ENCODE measurements at places on chromosomes 7 and 10. TPM values are rescaled to one million over a fixed set of nuclear protein-coding genes. Genes with fewer than 3 reads are reported as not detected.
A peak's percentile ranks its signal among the peaks of the same experiment; 100 is the strongest.

GRCh38 chr7:75055155-75055554 is 18.4 kb downstream of the RCC1L start:
- no peak for DNase-seq

DNA sequence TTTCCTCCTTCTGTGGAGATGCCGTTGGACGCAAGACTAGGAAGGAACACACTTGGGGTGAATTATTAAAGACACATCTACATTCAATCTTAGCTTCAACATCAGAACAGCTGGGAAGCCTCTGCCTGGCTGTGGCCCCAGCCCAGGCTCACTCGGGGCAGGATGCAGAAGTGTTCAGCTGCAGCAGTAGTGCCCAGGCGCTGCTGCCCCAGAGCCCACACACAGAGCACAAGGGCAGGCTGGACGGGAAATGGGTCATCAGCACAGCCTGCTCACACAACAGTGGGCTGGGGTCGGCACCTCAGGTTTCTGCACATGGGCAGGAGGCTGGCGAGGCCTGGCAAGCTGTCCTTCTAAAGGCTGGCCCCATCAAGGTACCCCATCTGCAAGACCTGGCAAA is 42.5 kb downstream of the NOD1 start:
- DNase-seq, result no peak

DNA sequence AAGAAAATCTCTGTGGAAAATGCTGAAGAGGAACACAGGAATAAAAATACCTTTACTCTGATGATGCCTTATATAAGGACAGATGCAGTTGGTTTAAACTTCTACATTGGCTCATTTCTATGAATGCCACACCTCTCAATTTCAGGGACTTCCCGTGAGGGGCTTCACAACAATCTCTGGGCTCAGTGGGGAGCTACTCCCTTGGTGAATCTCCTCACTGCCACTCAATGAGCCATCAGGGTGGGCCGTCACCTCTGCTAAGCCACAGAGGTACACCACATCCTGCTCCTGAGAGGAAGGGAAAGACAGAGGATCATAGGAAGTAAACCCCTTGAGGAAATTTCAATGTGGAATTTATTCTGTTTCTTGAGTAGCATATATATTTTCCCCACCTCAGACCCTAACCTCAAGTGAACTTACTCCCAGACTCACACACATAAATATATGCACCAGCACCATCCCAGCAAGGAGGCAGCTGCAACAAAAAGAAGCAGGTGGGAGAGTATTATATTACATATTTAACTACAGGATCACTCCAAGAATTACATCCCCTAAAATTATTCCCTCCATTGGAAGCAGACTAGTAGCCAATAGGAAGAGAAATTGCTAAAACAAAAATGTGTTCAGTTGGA is 63.3 kb upstream of the PRSS1 start:
- no peak for DNase-seq

GRCh38 chr10:110241407-110241806 is 34.0 kb downstream of the MXI1 start:
- no peak for DNase-seq

DNA sequence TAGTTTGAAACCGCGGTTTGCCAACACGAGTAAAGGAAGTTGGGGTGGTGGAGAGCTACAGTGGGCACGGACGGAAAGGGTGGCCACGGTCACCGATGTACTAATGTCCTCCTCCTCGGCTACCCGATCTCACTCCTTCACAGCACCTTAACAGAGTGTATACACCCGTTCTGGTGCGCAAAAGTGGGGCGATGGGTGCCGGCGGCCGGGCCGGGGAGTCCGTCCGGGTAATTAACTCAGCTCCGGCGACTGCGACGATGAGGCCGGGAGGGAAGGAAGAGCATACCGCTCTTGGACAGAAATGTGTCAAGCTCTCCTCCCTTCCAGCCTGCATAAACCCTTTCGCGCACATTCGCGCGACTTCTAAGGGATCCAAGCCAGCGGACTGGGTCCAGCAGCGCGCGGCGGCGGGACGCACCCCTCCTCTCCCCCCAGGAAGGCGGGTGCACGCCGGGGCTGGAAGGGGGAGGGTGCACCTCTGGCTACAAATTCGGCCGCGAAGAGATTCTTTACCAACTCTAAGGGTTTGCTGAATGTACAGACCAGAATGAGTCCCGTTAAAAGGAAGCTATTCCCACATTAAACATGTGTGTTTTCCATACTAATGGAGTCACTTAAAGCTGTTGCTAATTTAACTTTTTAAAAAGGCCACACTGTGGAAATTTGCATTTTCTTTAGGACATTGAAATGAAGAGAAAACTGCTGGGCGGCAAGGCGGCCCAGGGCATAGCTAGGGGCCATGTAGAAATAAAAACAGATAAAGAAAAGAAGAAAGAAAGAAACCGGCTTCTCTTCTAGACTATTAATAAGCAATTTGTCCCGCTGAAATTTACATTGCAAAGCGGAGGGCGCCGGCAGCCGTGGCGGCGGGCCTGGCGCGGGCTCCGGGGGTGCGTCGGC is 6.6 kb upstream of the EBF3 start:
- DNase-seq, result peak; percentile 83

DNA sequence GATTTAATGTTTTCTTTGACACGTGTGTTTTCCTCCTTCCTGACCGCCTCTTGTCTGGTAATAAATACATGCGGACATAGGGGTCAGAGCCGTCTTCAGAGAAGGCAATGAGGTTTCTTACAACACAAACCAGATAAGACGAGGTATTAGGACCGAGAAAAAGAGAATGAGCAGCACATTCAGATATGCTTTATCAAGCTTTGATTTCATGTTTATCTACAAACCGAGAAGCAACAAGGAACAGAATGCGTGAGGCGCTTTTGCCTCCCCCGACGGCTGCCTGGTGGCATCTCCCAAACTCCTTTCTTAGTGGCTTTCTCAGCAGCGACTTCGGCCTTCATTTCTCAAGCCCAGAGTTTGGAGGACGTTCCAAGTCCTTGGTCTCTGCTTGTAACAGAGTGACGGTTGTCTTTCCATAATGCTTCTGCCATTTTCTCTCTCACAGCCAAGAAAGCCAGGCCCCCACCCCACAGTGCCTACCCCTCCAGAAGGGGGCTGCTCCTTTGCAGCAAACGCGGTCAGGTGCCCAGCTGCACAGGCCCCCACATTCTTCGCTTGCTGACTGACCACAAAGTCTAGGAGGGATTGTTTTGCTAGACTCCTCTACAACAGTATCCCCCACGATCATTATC is 32.6 kb upstream of the NCAPG2 start:
- no peak for DNase-seq

- no peak for DNase-seq
Measured at GRCh38 chr10:127694580-127695193, 42.3 kb upstream of the FOXI2 start.

DNA sequence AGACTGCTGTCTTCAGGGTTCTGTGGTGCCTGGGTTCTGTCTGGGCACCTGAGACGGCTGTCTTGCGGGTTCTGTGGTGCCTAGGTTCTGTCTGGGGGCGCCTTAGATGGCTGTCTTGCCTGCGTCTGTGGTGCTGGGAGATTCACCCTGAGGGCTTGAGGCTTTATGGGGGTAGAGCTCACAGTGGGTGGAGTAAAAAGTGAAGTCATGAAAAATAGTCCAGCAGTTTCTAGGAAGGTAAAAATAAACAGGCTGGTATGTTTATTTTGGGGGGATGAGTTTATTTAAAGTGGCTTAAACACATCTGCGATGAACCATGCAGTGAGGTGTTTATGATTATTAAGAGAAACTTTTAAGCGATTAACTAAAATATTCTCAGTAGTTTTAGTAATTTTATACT is 64.2 kb downstream of the NKX6-2 start:
- peak; percentile 56 for DNase-seq

The KRIT1 gene
- 64.1 TPM for total RNA-seq

The PTF1A gene
- total RNA-seq, result not detected

The GALNT17 gene
- 38.0 TPM for total RNA-seq

Measured in tongue (tissue), 3 donors.